ENCODE measurements at places on chromosomes 12 and 14.

- H3K4me1 ChIP-seq, result peaks cover 21% of the 10 kb centered on the region
- H3K4me3 ChIP-seq, result no peak overlapping the region
Measured at GRCh38 chr12:14937689-14938088, 648 bp downstream of the ERP27 start.

- no peak overlapping the region for H3K27ac ChIP-seq
- DNase-seq, result no peak
- H3K36me3 ChIP-seq, result no peaks in the 10 kb centered on the region
- H3K27me3 ChIP-seq, result no peaks in the 10 kb centered on the region
Measured at GRCh38 chr12:70268972-70269371, 25.7 kb downstream of the CNOT2 start.

DNA sequence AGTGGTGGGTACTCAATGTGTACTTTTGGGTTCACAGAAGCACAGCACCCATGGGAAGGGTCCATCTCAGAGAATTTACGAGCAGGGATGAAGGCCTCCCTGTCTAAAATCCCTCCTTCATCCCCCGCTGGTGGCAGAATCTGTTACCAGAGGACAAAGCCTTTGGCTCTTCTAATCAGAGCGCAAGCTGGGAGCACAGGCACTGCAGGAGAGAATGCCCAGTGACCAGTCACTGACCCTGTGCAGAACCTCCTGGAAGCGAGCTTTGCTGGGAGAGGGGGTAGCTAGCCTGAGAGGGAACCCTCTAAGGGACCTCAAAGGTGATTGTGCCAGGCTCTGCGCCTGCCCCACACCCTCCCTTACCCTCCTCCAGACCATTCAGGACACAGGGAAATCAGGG, 1.5 kb upstream of the GPR162 start:
- no peaks in the 10 kb centered on the region for H3K36me3 ChIP-seq
- H3K4me1 ChIP-seq, result peaks cover 9% of the 10 kb centered on the region
- H3K4me3 ChIP-seq, result no peak overlapping the region
- no peaks in the 10 kb centered on the region for H3K27me3 ChIP-seq

GRCh38 chr12:131370791-131371347, 340.0 kb upstream of the SFSWAP start:
- H3K27me3 ChIP-seq, result no peaks in the 10 kb centered on the region
- no peaks in the 10 kb centered on the region for H3K36me3 ChIP-seq
- H3K4me3 ChIP-seq, result no peak overlapping the region
- DNase-seq, result no peak

DNA sequence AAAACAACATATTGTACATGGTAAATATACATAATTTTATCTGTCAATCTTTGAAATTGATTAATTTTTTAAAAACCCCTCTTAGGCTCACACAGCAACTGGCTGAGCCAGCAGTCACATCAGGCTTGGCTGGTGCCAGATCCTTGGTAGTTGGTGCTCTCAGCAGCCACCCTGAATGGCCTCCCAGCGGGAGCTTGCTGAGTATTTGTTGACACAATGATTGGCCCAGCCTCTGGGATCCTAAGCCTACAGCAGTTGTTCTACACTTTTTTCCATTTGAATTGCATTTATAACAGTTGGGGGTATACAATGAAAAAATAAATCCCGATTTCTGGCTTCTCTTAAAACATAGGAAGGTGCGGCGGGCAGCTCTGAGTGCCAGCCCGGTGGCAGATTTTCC, 11.1 kb downstream of the PRKAB1 start:
- H3K27ac ChIP-seq, result no peak overlapping the region
- H3K36me3 ChIP-seq, result peaks cover 2% of the 10 kb centered on the region
- no peaks in the 10 kb centered on the region for H3K27me3 ChIP-seq

DNA sequence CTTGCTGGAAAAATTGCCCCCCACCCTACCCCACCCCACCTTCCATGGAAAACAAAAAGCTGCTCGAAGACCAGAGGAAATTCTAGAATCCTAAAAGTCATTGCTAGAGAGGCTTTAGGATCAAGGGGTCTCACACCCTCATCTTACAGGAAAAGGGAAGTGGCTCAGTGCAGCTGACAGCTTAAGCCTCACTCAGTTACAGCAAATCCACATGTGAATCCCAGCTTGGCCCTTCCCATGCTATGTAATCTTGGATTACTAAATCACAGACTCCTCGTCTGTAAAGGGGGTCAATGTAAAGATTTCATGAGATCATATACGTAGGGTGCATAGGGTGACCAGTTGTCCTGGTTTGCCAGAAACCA, 25.9 kb downstream of the CMKLR1 start:
- H3K36me3 ChIP-seq, result no peaks in the 10 kb centered on the region
- peaks cover 25% of the 10 kb centered on the region for H3K4me1 ChIP-seq
- peak overlapping the region; percentile 86 for H3K27ac ChIP-seq
- H3K4me3 ChIP-seq, result no peak overlapping the region

DNA sequence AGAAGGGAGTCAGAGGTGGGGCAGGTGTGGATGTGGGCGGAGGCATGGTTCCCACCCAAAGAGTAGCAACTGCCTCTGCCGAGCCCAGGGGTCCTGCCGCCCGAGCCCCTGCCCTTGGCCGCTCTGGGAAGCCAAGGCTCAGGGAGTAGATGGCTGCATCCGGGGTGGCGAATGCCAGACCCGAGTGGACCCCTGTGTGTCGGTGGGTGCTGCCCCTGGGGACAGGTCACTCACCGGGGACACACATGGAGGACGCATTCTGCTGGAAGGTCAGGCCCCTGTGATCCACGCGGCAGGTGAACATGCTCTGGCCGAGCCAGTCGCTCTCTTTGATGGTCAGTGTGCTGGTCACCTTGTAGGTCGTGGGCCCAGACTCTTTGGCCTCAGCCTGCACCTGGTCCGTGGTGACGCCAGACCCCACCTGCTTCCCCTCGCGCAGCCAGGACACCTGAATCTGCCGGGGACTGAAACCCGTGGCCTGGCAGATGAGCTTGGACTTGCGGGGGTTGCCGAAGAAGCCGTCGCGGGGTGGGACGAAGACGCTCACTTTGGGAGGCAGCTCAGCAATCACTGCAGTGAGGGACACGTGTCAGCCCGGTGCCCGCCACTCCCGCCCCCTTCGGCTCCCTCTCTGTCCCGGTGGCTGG, 329.0 kb downstream of the TMEM121 start:
- no peaks in the 10 kb centered on the region for H3K27me3 ChIP-seq
- no peaks in the 10 kb centered on the region for H3K36me3 ChIP-seq
- no peaks in the 10 kb centered on the region for H3K4me1 ChIP-seq
- no peak overlapping the region for H3K4me3 ChIP-seq
- H3K27ac ChIP-seq, result no peak overlapping the region

- H3K36me3 ChIP-seq, result no peaks in the 10 kb centered on the region
- H3K27me3 ChIP-seq, result no peaks in the 10 kb centered on the region
- no peak for DNase-seq
- no peak overlapping the region for H3K4me3 ChIP-seq
- peak overlapping the region; percentile 86 for H3K27ac ChIP-seq
Measured at GRCh38 chr12:110249716-110250225, 31.3 kb upstream of the ATP2A2 start.

DNA sequence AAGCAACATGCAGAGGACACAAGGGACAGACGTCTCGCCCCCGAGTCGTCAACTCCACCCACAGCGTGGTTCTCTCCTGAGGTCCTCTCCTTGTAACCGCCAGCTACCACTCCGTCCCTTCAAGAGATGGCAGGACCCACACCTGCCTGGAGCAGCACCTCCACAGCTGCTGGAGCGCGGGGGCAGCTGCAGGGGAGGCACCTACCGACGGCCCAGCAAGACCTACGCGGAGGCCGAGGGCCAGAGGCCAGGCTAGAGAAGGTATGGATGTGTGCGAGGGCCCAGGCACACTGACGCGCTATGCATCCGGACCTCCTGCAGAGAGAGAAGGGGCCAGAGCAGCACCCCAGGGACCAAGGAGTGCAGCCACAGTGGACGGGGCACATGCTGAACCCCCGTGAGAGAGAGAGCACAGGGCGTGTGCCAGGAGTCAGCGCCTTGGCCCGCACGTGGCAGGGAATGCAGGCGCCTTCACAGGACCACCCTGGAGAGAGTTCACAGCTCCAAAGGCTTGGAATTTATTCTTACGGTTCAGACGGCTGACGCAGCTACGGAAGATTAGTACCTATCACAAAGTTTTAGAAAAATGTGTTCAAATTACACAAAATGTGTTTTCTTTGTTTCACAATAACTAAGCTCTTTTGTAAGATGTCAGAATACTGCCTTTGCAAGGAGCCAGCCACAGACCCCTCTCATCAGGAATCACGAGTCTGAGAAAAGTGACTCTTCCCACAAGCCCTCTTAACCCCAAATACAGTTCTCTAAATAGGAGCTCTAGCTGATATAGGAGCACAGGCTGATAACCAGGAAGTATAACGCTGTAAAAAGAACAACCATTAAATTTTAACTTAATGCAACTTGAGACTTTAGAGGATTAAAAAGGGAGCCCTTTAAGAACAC, 36.8 kb downstream of the CDC42BPB start:
- no peak for DNase-seq
- H3K4me1 ChIP-seq, result no peaks in the 10 kb centered on the region
- no peaks in the 10 kb centered on the region for H3K27me3 ChIP-seq
- no peak overlapping the region for H3K4me3 ChIP-seq
- H3K27ac ChIP-seq, result no peak overlapping the region

- peaks cover 5% of the 10 kb centered on the region for H3K4me1 ChIP-seq
- no peak for DNase-seq
- H3K36me3 ChIP-seq, result no peaks in the 10 kb centered on the region
- H3K27me3 ChIP-seq, result no peaks in the 10 kb centered on the region
Measured at GRCh38 chr14:47710581-47710980, 35.2 kb upstream of the MDGA2 start.

DNA sequence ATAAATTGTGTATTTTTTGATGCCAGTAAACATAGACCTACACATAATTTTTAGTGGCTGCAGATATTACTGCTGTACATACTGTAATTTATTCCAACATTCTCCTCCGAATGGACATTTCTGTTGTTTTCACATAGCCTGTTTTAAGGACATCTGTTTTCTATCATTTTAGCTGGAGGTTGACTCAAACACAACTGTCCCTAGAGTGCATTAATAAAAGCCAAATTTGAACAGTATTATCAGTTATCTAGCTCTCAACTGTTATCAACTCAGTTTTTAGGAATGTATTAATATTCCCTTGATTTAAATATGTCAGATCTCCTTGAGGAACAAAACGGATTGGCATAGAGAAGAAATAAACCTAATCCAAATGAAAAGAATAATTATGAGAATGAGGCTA, 17.2 kb upstream of the PIWIL1 start:
- no peak overlapping the region for H3K4me3 ChIP-seq
- no peaks in the 10 kb centered on the region for H3K36me3 ChIP-seq
- H3K4me1 ChIP-seq, result no peaks in the 10 kb centered on the region
- H3K27ac ChIP-seq, result no peak overlapping the region

GRCh38 chr12:50928392-50928791, 24.0 kb upstream of the HIGD1C start:
- no peak for DNase-seq
- peaks cover 33% of the 10 kb centered on the region for H3K4me1 ChIP-seq
- no peak overlapping the region for H3K4me3 ChIP-seq
- H3K27me3 ChIP-seq, result no peaks in the 10 kb centered on the region

GRCh38 chr14:58307597-58308316, 9.4 kb downstream of the ARID4A start:
- no peaks in the 10 kb centered on the region for H3K36me3 ChIP-seq
- H3K4me3 ChIP-seq, result no peak overlapping the region
- H3K27me3 ChIP-seq, result no peaks in the 10 kb centered on the region
- DNase-seq, result no peak

DNA sequence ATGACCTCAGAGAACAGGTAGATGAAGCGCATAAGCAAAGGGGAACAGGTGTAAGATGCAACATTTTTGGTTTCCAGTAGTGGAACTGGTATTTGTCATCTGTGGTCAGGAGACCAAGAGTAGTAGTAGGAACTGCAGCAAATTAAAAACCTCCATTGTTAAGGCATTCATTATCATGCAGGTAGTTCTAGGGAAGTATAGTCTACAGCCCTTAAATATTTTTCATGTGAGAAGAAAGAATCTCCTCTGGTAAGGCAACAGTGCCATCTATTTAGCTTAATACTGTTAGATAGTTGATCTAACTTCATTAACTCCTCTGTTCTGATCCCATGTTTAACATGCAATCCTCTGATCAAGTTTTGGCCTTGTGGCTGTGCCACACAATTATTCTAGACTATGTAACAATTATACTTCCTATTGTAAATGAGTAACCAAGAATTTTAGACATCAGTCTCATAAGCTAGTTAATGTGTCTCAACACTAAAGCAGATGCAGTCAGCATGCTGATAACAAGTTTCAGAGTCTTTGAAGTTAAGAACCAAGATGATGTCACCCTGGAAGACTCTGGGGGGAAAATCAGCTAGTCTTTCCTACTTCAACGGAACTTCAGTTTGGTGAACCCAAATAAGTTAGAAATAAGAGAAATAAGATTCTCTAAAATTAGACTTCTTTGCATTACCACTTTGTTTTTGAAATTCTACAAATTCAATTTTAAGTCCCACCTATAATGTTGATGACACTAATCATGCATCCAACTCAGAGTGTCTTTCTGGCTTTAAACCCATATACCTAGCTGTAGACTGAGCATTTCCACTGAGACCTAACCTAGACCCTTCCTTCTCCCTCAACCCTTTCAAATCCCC, 70.9 kb downstream of the STXBP6 start:
- H3K27me3 ChIP-seq, result no peaks in the 10 kb centered on the region
- no peak overlapping the region for H3K4me3 ChIP-seq
- no peaks in the 10 kb centered on the region for H3K36me3 ChIP-seq
- H3K4me1 ChIP-seq, result peaks cover 74% of the 10 kb centered on the region

GRCh38 chr12:44519931-44520330, 356.2 kb downstream of the NELL2 start:
- H3K4me3 ChIP-seq, result no peak overlapping the region
- no peak overlapping the region for H3K27ac ChIP-seq
- peaks cover 6% of the 10 kb centered on the region for H3K4me1 ChIP-seq
- no peak for DNase-seq

DNA sequence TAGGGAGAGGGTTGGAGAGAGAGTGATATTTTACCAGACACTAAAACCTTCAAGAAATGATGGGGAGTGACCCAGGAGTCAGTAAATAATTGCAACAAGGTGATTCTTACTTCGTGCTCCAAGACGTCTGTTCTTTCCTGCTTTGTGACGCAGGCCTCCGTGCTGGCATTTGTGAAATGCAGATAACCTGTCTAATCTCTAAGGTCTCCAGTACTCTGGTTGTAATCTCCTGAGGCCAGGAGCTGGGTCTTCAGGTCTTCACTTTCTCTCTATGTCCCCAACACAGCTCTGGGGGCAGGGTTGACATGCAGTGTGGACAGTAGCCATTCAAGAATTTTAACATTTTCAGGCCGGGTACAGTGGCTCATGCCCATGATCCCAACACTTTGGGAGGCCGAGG, 53.1 kb downstream of the CD9 start:
- no peaks in the 10 kb centered on the region for H3K36me3 ChIP-seq
- DNase-seq, result peak; percentile 39
- peaks cover 15% of the 10 kb centered on the region for H3K4me1 ChIP-seq
- H3K27ac ChIP-seq, result peak overlapping the region; percentile 65

- no peaks in the 10 kb centered on the region for H3K27me3 ChIP-seq
- no peak overlapping the region for H3K4me3 ChIP-seq
- no peak for DNase-seq
- H3K27ac ChIP-seq, result no peak overlapping the region
Measured at GRCh38 chr14:30369502-30370180, 189.3 kb upstream of the G2E3 start.

Data from Caco-2 (cell line).